ENCODE measurements at places on chromosomes 1 and 21. TPM values are rescaled to one million over a fixed set of nuclear protein-coding genes. Genes with fewer than 3 reads are reported as not detected.

Gene TBX15
- under 0.01 TPM for total RNA-seq

Gene PRR9
- total RNA-seq = 2.1 TPM

Gene AMY1A
- not detected for total RNA-seq

Gene TRIM46
- 1.3 TPM for total RNA-seq

Gene PRELP
- total RNA-seq = not detected

Gene DRAXIN
- under 0.01 TPM for total RNA-seq

Gene NPHS2
- total RNA-seq = not detected

Gene NR5A2
- under 0.01 TPM for total RNA-seq

Gene RHBDL2
- 5.1 TPM for total RNA-seq

Gene EDARADD
- total RNA-seq = 10.0 TPM

Gene BRDT
- not detected for total RNA-seq

Gene HSF2BP
- total RNA-seq = 8.5 TPM

Gene TFAP2E
- total RNA-seq = 0.21 TPM

Gene CD1B
- not detected for total RNA-seq

Gene ZYG11A
- total RNA-seq = 0.07 TPM

Gene FTCD
- total RNA-seq = not detected

Gene PRDM16
- total RNA-seq = 0.21 TPM

Gene TCEANC2
- total RNA-seq = 4.2 TPM

Gene ACTL8
- total RNA-seq = not detected

Gene FAM177B
- not detected for total RNA-seq

Gene TMEM240
- total RNA-seq = 0.71 TPM

Gene GBP7
- total RNA-seq = not detected
